ENCODE measurements at places on chromosomes 12 and 14.

DNA sequence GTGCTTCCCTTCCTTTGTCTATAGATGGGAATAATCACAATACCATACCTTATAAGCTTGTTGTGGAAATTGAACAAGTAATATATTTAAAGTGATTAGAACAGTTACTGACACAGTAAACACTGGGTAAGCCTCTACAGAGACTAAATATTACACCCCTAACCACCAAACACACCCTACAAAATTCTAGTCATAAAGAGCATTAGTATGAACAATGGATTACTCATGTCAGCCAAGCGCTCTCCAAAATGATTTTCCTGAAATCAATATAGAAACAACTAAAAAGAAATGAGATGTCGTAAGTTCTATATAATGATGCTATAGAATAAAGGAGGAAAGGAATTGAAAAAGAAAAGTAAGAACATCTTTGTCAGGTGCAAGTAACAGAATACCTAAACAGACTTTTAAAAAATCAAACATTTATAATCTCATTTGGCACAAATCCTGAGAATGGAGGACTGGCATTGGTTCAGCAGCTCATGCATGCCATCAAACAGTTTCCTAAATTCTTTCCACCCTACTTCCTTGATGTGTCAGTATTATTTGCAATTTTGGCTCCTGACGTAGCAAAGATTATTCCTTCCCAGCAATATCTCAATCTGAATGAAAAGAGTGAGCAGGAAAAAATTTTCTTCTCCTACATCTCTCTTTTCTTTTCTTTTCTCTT is 118.0 kb downstream of the SINHCAF start:
- no peak for DNase-seq

GRCh38 chr14:93037351-93037750 is 78.4 kb downstream of the ITPK1 start:
- DNase-seq: no peak

DNA sequence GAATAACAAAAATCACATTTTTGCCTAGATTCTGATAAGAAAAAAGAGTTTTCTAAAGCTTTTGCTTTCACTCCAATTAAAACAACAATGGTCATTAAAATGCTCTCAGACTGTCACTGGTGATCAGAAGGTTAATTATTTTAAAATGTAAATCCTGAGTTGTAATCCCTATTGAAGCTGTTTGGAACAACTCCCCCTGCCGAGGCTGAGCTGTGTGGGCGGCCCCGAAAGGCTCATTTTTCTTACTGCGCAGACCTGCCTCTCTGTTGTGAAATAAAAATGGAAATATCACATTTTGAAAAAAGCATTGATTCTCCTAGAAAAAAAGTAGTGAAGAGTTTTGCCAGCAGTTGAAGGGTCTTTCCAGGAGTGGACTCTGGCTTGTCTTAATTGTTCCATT is 174.8 kb upstream of the CDKN3 start:
- no peak for DNase-seq

DNA sequence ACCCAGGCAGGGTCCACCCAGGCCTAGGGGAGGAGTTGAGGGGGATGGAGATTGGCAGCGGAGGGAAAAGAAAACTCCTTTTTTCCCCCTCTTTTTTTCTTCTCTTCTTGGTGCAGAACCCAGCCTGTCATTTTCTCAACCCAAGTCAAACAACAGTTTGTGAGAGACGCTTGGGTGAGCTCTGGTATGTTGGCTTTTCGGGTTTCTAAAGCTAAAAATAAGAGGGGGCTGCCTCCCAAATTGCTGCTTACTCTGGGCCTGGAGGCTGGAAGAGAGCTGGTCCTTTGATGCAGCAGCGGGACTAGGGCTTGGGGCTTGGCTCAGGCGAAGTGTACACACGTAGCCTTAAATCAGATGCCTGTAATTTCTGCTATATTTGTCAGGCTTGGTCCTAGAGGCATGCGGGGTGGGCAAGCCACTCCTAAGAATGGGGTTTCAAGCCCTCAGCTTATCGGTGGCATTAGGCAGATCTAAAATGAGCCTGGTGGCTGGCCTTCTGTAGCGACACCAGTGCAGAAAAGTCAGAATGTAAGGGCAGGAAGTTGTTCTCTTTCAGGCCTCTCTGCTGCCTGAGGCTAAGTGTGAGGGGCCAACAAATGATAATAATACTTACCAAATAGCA is 816 bp upstream of the SLC8A3 start:
- no peak for DNase-seq

- DNase-seq: no peak
Measured at GRCh38 chr12:21239866-21240265, 94.9 kb downstream of the SLCO1A2 start.

DNA sequence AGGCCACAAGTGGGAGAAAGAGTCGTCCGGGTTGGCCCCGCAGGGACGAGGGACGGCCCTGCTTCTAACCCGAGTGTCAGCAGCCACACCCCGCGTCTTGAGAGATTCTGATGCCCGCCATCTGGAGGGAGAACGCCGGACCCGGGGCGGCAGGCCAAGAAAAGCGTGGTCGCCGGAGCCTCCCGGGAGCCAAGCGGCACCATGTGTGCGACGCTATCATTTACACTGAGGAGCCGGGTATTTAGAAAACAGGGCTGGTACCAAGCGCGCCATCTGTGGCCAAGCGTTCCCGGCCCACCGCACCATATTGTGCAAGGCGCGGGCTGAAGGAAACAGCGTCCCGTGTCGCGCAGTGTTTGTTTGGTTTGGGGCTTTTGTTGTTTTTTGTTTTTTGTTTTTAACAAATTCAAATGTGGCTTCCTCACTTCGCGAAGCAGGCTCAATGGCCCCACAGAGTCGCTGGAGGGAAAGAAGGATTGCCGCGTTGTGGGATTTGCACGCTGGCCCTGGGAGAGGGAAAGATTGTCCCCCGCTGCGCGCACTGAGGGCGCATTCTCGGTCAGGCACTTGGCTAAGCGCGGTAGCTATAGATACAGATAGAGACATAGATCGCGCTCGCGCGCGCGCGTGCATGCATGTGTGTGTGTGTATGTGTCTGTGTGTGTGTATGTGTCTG is 153.8 kb downstream of the BCL11B start:
- DNase-seq: no peak

Data from stimulated activated CD8-positive, alpha-beta memory T cell treated with anti-CD3 and anti-CD28 coated beads, Interleukin-2, amount 100 ng/mL, for 1 hour (primary cell).